ENCODE measurements at places on chromosomes 1 and 21. TPM values are rescaled to one million over a fixed set of nuclear protein-coding genes. Genes with fewer than 3 reads are reported as not detected.

DNA sequence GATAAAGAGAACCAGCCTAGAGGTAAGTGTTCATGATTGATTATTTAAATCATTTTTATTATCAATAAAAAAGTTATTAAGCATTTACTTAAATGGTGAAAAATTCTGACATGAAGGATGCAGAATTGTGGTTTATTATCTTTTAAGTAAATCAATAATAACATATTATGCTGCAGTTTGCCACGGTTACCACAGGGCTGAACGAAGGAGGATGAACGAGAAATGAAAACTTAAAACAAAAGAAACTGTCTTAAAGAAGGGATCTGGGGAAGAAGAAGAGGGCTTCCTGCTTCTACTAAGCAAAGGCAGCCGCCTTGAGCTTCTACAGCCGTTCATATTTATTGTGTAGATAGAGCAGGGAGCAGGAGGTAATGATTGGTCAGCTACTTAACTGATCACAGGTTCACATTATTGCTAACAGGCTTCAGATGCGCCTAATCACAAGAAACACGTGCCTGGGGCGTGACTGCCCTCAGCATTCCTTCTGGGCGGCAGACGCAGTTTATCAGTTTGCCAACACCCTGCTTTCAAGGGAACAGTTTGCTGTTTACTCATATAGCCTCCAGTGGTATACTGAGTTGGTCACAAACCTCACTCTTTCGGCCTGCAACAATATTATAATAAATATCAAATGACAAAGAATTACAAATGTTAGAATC, 5.8 kb upstream of the FNBP1L start:
- DNase-seq: no peak

GRCh38 chr1:77543822-77544448, 138.5 kb downstream of the ZZZ3 start:
- DNase-seq: no peak

- DNase-seq: no peak
These were observed 233.2 kb upstream of the NR5A2 start for GRCh38 chr1:199794105-199794863.

SRP9 gene
- 252 TPM for total RNA-seq

GNB1 gene
- total RNA-seq: 427 TPM

FAM151A gene
- total RNA-seq: not detected
